Body of pancreas (tissue), 4 donors: ENCODE measurements at places on chromosomes 6 and 20.

GRCh38 chr20:32018269-32019155, 8.3 kb downstream of the CCM2L start:
- peak; percentile 85 for DNase-seq

- DNase-seq, result no peak
These were observed 46.0 kb downstream of the MAPK14 start for GRCh38 chr6:36073587-36073986.

DNA sequence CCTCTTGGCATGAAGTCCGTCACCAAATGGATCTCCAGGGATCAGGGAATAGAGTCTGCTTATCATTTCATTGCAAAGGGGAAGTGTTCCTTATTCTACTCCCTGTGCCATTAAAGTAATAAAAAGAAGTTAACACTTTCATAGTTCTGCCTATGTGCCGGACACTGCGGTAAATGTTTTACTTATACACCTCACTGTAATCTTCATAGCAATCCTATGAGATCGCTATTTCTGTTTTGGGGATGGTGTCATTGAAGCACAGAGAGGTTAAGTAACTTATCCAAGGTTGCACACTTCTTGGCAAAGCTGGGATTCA, 177.7 kb downstream of the TSHZ2 start:
- DNase-seq, result no peak

DNA sequence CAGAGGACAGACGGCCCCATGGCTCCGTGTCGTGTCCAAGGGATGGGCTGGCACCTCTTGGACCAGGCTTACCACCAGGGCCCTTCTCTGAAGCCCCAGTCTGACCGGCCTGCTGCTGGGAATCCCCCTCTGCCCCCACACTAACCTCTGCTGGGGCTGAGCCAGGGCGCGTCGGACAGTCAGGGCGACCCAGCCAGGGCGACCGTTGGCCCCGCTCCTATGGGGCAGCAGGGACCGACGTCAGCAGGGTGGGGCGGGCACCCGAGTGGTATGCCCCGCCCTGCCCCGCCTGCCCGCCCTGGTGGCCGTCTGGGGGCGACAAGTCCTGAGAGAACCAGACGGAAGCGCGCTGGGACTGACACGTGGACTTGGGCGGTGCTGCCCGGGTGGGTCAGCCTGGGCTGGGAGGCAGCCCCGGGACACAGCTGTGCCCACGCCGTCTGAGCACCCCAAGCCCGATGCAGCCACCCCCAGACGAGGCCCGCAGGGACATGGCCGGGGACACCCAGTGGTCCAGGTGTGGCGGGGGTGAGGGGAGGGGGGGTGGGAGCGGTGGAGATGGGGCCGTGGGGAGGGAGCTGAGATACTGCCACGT, at the start of gene SLC17A9:
Gene SLC17A9, plus strand, starts transcription at position 337 of the 595 bp plus-strand sequence. Its CDS starts 122 bp downstream, at position 459.
- DNase-seq, result peak; percentile 65
